ENCODE measurements at places on chromosomes 4 and X.

DNA sequence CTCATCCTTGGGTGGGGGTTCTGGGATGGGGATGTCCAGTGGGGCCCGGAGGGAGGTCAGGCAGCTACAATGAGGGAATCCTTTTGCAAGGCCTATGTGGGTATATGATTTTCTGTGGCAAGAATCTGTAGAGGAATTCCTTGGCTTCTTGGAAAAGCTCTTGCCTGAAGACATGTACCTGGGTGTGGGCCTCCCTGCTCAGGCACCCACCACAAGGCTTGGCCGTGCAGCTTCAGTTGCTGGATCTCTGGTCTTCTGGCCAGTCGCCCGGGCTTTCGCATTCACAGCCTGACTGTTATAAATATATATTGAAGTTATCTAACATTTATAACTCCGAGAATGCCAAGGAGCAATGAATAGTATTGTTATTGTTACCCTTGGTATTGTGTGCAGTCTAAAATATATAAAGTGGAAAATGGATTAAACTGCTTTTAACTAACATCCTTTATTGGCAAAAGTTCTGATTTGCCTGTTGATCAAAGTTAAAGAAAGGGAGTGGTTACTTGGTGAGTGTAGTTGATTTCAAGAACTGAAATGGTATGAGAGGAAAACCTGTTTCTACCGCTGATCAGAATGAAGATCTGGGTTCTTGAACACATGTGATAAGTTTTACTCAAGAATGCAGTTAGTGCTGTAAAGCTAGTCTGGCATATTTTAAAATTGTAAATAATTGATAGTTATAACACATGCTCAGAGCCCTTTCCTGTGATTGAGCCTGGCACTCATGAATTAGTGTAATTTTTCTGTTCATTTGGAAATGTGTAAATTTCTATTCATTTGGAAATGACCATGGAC, 36.0 kb downstream of the PTTG2 start:
- H3K27ac ChIP-seq, result no peak overlapping the region
- no peaks in the 10 kb centered on the region for H3K36me3 ChIP-seq
- no peaks in the 10 kb centered on the region for H3K27me3 ChIP-seq
- DNase-seq, result no peak

GRCh38 chrX:96807318-96807717, 76.4 kb upstream of the RPA4 start:
- peaks cover 1% of the 10 kb centered on the region for H3K36me3 ChIP-seq
- no peak for DNase-seq
- H3K27me3 ChIP-seq, result no peaks in the 10 kb centered on the region
- no peaks in the 10 kb centered on the region for H3K4me1 ChIP-seq
- H3K27ac ChIP-seq, result no peak overlapping the region

DNA sequence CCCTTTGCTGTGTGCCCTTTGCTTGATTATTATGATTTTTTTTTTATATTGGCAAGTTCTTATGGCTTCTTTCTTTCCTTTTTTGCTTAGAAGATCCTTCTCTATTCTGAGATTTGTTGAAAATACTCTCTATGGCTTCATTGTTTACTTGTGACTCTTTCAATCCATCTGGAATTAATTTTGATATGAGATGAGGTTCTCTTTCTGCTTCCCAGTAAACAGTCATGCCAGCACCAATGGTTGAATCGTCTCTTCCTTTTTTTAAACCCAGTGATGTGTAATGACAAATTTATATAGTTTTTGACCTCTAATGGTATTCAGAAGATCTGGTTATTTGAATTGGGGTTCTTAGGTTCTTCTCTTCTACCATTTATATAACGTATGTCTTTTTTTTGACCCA, 121.8 kb downstream of the ARHGAP10 start:
- H3K36me3 ChIP-seq, result no peaks in the 10 kb centered on the region
- H3K4me3 ChIP-seq, result no peak overlapping the region
- H3K27me3 ChIP-seq, result no peaks in the 10 kb centered on the region
- H3K27ac ChIP-seq, result no peak overlapping the region
- DNase-seq, result no peak

DNA sequence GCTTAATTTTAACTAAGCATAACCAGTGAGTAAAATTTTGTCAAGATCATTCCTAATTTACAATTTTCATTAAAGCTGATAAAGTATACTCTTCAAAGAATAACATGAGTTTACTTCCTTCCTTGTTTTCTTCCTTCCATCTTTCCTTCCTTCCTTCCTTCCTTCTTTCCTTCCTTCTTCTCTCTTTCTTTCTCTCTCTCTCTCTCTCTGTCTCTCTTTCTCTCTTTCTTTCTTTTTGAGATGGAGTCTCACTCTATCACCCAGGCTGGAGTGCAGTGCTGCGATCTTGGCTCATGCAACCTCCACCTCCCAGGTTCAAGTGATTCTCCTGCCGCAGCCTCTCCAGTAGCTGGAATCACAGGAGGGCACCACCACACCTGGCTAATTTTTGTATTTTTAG, 42.7 kb upstream of the PTPN13 start:
- peaks cover 4% of the 10 kb centered on the region for H3K36me3 ChIP-seq
- H3K4me1 ChIP-seq, result no peaks in the 10 kb centered on the region
- DNase-seq, result no peak
- H3K4me3 ChIP-seq, result no peak overlapping the region

DNA sequence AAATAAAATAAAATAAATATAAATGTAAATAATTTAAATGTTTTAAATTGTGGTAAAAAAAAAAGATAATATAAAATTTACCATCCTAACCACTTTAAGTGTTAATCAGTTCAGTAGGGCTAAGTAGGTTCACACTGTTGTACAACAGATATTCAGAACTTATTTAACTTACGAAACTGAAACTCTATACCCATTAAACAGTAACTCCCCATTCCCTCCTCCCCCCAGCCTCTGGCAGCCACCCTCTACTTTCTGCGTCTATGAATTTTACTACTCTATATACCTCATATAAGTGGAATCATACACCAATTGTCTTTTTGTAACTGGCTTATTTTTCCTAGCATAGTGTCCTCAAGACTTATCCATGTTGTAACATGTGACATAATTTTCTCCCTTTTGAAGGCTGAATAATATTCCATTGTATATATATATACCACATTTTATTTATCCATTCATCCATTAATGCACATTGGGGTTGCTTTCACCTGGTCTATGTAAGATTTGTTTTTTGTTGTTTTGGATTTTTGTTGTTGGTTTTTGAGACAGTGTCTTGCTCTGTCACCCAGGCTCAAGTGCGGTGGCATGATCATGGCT, 32.5 kb upstream of the ELF2 start:
- no peak overlapping the region for H3K4me3 ChIP-seq
- no peaks in the 10 kb centered on the region for H3K27me3 ChIP-seq
- no peak overlapping the region for H3K27ac ChIP-seq
- no peak for DNase-seq
- no peaks in the 10 kb centered on the region for H3K36me3 ChIP-seq
- H3K4me1 ChIP-seq, result peaks cover 10% of the 10 kb centered on the region

DNA sequence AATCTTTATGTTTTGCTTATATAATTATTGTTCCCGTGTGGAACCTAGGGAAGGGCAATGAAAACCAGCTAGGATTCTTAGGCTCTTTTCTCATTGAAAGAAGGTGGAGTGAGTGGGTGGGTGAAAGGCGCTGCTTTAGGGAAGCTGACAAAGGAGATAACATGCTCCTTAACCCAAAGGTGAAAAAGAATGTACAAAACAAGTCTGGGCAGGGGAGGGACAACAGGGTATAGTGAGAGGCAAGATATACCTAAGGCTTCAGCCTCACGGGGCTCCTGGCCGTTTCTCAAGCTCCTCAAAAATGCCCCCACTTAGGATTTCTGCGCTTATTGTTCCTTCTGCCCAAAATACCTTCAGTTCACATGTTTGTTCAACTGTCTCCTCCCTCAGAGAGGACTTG, 1.8 kb downstream of the SH2D1A start:
- H3K27ac ChIP-seq, result peak overlapping the region; percentile 85
- H3K4me1 ChIP-seq, result peaks cover 40% of the 10 kb centered on the region
- no peaks in the 10 kb centered on the region for H3K27me3 ChIP-seq
- no peak overlapping the region for H3K4me3 ChIP-seq
- no peak for DNase-seq

DNA sequence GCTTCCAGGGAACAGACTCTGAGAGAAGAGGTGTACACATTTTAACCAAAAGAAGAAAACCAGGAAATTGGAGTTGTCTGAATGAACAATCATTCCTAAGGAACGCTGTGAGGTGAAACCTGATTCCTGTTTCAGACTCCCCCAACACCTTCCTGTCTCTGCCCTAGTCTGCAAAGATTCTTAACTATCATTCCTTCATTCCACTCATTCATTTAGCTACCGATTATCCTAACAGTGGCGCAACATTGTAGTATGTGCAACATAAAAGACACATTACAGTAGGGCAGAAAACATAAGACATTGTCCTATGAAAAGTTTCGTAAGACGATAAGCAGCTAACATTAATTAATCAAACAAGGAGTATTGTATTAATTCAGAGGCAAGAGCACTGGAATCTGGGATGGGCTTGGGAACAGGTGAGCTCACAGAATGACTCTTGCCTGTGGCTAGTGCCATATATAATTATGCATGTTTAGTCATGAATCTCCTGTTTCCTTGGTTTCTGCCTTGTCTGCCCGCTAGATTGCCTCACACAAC, 23.8 kb upstream of the ADH7 start:
- H3K27me3 ChIP-seq, result no peaks in the 10 kb centered on the region
- H3K36me3 ChIP-seq, result no peaks in the 10 kb centered on the region
- H3K4me1 ChIP-seq, result peaks cover 13% of the 10 kb centered on the region
- no peak overlapping the region for H3K4me3 ChIP-seq
- no peak overlapping the region for H3K27ac ChIP-seq
